IMR-90 (cell line): ENCODE measurements at places on chromosomes 5 and 9. TPM values are rescaled to one million over a fixed set of nuclear protein-coding genes. Genes with fewer than 3 reads are reported as not detected.
A peak's percentile ranks its signal among the peaks of the same experiment; 100 is the strongest.

DNA sequence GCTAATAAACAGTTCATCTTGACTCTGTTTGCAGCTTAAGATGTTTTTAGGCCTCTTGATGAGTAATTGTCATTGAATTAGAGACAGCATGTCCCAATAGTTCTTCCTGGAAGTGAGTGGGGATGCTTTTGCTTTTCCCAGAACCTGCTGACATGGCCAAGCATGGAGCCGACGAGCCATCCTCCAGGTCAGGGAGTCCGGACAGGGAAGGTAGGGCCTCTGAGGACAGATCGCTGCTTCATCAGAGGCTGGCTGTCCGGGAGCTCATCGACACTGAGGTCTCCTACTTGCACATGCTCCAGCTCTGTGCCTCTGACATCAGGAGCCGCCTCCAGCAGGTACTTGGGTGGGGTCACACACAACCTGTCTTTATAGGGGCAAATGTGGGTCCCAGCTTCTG is 16.3 kb downstream of the ARHGEF37 start:
- DNase-seq: no peak

GRCh38 chr5:169142264-169142970 is 158.5 kb downstream of the SLIT3 start:
- no peak for DNase-seq

DNA sequence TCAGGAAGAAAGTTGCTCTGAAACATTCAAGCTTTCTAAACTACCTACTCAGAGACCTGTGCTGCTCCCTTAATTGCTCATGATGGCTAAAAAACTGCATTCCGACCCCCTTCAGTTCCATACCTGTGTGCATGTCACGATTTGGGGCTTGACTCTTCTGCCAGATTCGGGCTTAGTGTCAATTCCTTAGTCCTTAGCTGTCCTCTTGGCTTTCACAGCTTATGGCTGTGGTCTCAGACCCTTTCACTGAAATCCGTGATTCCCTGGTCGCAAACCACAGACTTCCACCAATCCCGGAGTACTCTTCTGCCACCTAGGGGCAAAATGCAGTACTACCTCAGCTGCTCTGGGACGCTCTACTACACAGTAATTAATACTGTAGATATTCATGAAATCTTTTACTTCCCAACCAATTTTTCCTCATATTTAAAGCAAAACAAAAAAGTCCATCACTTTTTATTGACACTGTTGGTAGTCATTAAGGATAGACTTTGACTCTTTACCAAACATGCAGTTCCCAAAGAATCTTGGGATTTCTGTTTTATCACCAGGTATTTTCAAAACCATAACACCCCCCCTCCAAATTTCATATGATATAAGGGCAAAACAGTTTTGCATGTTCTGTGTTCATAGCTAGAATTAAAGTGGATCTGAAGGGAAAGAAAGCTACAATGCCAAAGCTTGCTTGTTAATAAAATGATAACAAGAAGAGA is 617.4 kb downstream of the SLCO4C1 start:
- peak; percentile 47 for DNase-seq

- DNase-seq: no peak
These were observed 42.4 kb downstream of the CPLANE1 start for GRCh38 chr5:37206736-37207135.

GRCh38 chr9:33025572-33026342 is 684 bp downstream of the DNAJA1 start:
- DNase-seq: peak; percentile 32

The RNF224 gene
- not detected in 2 replicates for total RNA-seq

The HRCT1 gene
- 1.1 and 1.7 TPM in 2 replicates for total RNA-seq
